ENCODE measurements at places on chromosomes 7 and 10. TPM values are rescaled to one million over a fixed set of nuclear protein-coding genes. Genes with fewer than 3 reads are reported as not detected.

GRCh38 chr10:69703256-69703655, 73.2 kb downstream of the FAM241B start:
- DNase-seq = no peak

DNA sequence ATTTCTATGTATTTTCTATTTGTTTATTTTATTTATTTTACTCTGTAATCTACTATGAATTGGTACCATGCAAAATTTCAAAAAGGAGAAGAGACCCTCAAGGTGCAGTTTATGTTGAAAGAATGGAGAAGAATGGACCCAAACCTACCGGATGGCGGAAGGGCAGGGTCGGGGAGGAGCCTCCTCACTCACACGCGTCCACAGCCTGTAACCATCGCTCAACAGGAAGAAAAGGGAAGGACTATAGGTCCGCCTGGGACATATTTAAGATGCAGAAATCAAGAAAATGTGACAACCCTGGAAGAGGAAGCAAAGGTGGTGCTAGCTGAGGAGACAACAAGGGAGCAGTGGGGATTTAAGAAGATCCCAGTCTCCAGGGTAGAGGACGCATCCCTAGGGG, 158.4 kb downstream of the COBL start:
- DNase-seq = no peak

GRCh38 chr10:59870152-59870551, 36.2 kb downstream of the CCDC6 start:
- DNase-seq = no peak

DNA sequence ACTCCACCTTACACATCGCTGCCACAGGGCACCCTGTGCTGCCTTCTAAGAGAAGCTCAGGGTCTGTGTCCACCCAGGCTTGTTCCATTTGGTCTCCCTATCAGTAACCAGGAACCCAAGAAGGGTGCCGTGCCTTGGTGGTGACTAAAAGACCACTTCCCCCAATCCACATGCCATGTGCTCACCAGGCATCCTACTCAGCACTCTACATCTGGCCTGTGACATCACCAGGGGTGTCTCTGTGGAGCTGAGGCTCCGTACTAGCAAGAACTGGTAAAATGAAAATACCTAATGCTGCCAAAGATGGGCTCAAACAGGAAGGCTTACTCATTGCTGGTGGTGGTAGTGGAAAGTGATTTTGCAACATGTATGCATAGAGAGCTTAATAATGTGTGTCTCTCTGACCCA, 19.0 kb upstream of the C10orf71 start:
- DNase-seq = no peak

RBP4 gene
- total RNA-seq = 9.0 TPM

SYT15B gene
- not detected for total RNA-seq

ZNF487 gene
- total RNA-seq = 10.6 TPM

DNA sequence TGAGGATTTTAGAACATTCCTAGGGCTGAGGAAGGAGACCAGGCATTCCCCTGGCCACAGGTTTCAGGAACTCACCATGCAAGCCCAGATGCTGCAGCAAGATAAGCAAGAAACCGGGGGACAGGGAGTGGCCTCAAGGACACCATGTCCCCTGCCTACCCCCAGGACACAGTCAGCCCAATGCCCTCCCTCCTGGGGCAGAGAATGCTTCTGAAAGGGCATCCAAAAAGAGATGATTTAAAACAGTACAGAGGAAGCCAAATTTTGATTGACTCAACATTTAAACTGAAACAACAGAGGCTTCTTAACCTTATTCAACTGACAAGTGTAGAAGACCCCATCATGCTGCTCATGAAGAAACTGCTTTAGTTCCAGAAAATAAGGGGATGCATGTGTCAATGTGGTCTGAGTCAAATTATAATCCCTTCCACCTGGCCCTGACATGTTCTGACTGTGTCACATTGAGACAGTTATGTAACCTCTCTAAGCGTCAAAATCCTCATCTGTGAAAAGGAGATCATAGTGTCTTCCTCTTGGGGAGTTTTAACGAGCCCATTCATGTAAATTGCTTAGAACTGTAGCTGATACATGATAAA, 60.0 kb downstream of the ICA1 start:
- no peak for DNase-seq

DNA sequence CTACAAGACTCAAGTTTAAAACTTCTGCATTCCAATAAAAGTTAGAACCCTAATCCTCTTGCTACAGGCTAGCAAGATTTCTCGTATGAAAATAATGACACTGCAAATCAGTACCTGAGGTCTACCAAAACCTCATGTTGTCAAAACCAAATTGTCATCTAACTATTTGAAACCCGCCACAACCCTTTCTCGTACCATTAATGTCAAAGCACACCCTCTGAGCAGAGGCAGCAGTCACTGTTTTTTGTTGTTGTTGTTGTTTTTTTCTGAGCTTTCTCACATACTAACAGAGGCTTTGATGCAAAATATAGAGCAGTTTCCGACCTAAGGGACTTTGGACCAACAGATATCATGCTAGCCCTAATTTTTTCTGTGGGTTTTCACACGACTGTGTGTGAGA, 563.9 kb upstream of the C7orf33 start:
- DNase-seq = no peak

GRCh38 chr7:158366916-158367633, 220.5 kb downstream of the PTPRN2 start:
- no peak for DNase-seq

NCF1 gene
- total RNA-seq = under 0.01 TPM

CARD11 gene
- 0.41 TPM for total RNA-seq

GRCh38 chr7:18290865-18291264, 204.7 kb upstream of the HDAC9 start:
- DNase-seq = no peak

- no peak for DNase-seq
Observed at GRCh38 chr10:102367441-102367840, 28.1 kb upstream of the NFKB2 start.

GRCh38 chr10:14527134-14527844, 196.6 kb upstream of the FRMD4A start:
- DNase-seq = no peak

BMPR1A gene
- 46.5 TPM for total RNA-seq

- DNase-seq = no peak
Observed at GRCh38 chr7:2046581-2047565, 185.9 kb downstream of the MAD1L1 start.

- no peak for DNase-seq
Observed at GRCh38 chr7:76428149-76428823, 3.5 kb downstream of the ZP3 start.

- no peak for DNase-seq
Observed at GRCh38 chr10:121860810-121861209, 67.0 kb downstream of the ATE1 start.

- DNase-seq = no peak
Observed at GRCh38 chr10:103083266-103083976, 109.7 kb downstream of the NT5C2 start.

GRCh38 chr10:30783939-30784501, 154.5 kb upstream of the LYZL2 start:
- peak; percentile 82 for DNase-seq

WNT8B gene
- total RNA-seq = not detected

Measured in frontal cortex (tissue), 4 donors.